Choroid plexus epithelial cell (primary cell): ENCODE measurements at places on chromosomes 2 and 18.

DNA sequence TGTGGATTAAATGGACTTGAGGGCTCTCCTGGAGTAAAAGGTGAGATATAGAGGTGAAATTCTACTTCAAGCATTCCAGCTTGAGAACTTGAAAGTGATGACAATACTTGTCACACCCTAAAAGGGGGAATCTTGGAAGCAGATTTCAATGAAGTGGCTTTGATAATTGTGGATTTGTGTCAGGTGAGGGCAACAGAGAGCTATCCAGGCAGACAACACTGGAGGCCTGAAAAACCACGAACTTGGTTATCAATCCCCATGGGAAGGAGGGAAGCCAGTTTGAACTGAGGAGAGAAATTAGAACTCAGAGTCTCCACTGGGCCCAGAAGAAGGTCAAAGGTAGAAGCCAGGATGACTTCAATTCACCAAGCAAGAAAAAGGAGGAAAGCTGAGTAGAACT, 263.9 kb downstream of the FIGN start:
- peak; percentile 79 for DNase-seq

GRCh38 chr2:176151442-176152287, at the start of gene HOXD4:
HOXD4 (plus strand) TSS chr2:176151550; CDS start chr2:176151634, 84 bp downstream.
- DNase-seq, result no peak

- DNase-seq, result peak; percentile 75
These were observed 84.2 kb upstream of the LAPTM4A start for GRCh38 chr2:20135631-20136050.

- DNase-seq, result no peak
These were observed 86.9 kb upstream of the DTNB start for GRCh38 chr2:25760297-25760696.

DNA sequence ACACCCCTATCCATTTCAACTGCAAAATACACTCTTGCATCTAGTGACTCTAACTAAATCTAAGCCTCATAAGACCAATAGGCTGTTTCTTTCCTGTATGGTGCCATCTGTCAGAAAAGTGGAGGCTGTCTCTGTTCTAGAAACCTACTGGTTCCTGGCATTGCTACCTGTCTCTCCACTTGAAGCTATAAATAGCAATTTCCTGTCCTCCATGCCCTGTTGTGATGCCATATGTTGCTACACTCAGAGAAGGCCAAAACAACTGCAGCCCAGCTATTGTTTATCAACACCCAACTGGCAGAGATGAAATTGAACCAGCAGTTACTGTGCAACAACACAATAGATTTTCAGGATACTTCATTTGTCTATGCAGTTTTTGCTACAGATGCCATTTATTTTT, 1355.1 kb upstream of the SLC39A10 start:
- no peak for DNase-seq

DNA sequence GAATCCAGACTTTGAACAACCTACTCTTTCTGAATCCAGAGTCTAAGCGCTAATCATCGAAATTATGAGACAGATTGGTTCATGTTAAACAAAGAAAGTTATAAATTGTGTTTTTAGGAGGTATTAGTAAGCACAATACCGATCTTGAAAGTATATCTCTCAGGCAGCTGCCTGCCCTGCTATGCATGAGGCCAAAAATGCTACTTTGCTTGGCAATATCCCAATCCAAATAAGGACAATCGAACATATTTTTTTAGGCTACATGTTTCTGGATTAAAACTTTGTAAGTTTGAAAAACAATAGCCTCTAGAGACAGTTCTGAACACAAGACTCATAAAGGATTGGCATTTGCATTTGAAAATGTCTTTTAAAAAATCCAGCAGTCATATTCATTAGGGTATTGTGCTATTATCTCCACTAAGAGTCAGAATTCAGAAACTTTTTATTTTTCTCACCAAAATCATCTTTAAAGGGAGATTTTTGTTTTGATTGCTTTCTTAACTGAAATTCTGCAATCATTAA, 167.1 kb downstream of the PDE1A start:
- DNase-seq, result peak; percentile 85

- DNase-seq, result no peak
These were observed 69.1 kb downstream of the LRRFIP1 start for GRCh38 chr2:237696461-237696860.

DNA sequence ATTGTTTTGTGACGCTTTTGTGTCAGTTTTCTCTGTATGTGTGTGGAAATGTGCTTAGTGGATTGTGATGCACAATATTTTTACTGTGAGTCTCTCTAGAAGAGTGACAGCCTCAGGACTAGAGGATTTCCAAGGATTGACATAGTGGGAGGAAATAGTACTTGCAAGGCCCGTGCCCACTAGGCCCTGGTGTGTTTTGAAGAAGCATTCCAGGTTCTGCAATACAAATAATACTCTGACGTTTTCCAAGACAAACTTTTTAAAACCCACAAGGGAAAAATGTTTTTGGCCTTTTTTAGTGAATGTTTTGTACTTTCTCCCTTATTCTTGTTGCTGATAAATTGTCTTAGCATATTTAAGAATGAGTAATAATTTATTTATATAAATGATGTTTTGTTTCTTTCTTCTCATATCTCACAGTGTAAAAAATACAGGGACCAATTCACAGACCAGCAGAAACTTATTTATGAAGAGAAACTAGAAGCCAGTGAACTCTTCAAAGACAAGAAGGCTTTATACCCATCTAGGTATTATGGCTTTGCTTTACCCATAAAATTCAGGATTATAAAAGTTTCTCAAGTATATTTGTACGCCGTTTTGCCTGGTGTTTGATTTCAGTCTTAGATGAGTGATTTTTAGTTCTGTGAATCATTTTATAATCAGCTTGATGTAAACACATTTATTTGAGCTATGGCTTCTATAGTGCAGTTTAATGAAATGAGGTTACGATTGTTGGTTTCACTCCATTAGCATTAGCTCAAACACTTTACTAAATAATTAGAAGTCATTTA, 165.6 kb downstream of the MYO1B start:
- DNase-seq, result no peak

DNA sequence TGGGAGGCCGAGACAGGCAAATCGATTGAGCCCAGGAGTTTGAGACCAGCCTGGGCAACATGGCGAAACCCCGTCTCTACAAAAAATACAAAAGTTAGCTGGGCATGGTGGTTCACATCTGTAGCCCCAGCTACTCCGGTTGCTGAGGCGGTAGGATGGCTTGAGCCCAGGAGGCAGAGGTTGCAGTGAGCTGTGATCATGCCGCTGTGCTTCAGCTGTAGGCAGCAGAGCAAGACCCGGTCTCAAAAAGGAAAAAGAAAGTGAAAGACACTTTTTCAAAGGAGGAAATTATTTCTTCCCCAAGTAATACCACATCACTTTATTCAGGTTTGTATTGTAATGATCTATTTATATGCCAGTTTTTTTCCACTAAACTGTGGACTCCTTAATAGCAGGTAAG, 35.7 kb upstream of the TAF4B start:
- DNase-seq, result no peak

- DNase-seq, result no peak
These were observed 775.4 kb downstream of the ADCYAP1 start for GRCh38 chr18:1680108-1680507.

DNA sequence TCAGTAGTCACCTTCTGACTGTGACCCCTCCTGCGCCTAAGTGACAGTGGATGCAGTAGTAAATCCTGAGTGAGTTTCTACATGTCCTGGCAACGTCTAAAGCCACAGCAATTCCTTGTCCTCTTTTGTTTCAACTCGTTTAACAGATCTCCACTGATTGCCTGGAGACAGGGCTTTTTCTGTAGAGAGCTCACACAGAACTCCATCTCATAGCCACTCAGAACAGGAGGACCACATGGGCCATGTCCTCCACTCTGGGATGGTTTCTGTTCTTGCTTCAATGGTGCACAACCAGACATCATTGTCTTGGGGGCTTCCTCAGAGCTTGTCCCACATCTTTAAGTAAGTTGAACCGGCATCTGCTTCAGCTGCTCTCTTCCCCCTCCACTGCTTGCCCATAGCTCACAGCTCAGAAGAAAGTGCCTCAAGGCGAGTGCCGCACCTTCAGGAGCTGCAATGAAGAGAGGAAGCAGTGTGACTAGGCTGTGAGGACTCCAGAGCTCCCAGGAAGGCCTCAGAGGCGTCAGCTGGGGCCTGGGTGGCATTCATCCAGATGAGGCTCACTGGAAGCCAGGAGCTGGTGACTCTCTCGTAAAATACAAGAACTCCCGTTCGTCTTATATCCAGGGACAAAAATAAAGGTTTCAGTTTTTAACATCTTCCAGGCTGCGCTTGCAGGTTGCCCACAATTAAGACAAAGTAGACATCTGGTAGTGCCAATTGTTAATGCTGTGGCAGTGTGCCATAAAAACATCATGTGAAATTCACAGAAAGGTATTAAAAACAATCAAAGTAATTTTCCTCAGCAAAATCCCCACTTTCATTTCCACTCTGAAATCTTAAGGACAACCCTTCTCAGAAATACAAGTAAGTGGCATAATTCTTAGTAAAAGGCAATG, 37.3 kb downstream of the ST3GAL5 start:
- DNase-seq, result no peak

- peak; percentile 90 for DNase-seq
These were observed 76.1 kb upstream of the PMAIP1 start for GRCh38 chr18:59823596-59824195.

- DNase-seq, result no peak
These were observed 17.7 kb upstream of the AKAIN1 start for GRCh38 chr18:5214583-5215351.

GRCh38 chr2:126798276-126799140, 100.2 kb upstream of the TEX51 start:
- DNase-seq, result no peak

- DNase-seq, result no peak
These were observed 852.4 kb upstream of the ACVR2A start for GRCh38 chr2:146992466-146992865.

- DNase-seq, result peak; percentile 29
These were observed 308.5 kb upstream of the TFPI start for GRCh38 chr2:187862715-187863114.

DNA sequence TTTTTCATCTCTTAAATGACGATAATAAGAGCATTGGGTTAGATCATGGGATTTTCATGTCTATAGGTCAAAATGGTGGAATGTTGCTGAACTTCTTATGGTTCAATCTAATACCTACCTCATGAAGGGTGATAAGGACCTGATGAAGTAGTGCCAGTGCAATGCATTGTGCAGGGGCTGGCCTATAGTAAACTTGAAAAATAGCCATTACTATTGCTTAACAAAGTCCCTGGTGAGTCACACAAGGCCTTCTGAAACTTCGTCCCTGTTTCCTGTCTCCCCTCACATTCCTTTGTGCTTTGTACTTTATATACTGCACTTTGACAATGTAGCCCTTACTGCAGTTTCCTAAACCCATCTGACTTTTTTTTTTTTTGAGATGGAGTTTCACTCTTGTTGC, 515.9 kb downstream of the SLC4A3 start:
- peak; percentile 70 for DNase-seq

- DNase-seq, result no peak
These were observed 85.7 kb downstream of the HS1BP3 start for GRCh38 chr2:20565101-20565622.

- no peak for DNase-seq
These were observed 15.1 kb upstream of the CCBE1 start for GRCh38 chr18:59712311-59712710.

DNA sequence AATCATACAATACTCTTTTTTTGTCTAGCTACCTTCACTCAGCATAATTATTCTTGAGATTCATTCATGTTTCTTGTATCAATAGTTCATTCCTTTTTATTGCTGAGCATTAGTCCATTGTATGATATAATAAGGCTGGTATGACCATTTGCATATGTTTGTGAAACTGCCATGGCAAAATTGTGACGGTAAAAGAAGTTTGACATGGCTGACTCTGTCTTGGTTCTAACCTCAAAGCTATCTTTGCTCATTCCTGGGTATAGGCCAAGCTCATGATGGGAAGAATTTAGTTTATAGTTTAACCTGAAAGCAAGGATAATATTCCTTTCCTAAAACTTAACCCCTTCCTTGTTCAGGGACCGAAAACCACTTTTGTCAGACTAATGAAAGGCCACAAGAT, 46.4 kb downstream of the COMMD1 start:
- DNase-seq, result peak; percentile 43

DNA sequence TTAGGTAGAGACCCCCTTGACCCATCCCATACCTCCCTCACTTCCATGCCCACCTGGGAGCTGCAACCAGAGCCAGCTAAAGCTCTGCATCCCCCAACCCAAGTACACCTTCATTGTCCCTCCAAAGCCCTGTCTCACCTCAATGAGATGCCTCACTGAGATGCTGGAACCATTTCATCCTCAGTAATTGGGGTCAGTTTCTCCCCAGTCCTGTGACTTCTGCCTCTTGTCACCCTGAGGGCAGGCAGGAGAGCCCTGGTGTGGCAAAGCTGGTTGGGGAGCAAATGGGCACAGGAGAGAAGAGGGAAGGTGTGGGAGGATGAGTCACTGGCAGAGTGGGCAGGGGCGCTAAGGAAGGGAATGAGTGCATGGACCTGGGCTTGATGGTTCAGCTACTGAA, 27.9 kb upstream of the NT5DC4 start:
- no peak for DNase-seq

GRCh38 chr2:157587576-157587975, 41.1 kb downstream of the ACVR1C start:
- no peak for DNase-seq

- no peak for DNase-seq
These were observed 33.3 kb upstream of the SESTD1 start for GRCh38 chr2:179297927-179298326.

DNA sequence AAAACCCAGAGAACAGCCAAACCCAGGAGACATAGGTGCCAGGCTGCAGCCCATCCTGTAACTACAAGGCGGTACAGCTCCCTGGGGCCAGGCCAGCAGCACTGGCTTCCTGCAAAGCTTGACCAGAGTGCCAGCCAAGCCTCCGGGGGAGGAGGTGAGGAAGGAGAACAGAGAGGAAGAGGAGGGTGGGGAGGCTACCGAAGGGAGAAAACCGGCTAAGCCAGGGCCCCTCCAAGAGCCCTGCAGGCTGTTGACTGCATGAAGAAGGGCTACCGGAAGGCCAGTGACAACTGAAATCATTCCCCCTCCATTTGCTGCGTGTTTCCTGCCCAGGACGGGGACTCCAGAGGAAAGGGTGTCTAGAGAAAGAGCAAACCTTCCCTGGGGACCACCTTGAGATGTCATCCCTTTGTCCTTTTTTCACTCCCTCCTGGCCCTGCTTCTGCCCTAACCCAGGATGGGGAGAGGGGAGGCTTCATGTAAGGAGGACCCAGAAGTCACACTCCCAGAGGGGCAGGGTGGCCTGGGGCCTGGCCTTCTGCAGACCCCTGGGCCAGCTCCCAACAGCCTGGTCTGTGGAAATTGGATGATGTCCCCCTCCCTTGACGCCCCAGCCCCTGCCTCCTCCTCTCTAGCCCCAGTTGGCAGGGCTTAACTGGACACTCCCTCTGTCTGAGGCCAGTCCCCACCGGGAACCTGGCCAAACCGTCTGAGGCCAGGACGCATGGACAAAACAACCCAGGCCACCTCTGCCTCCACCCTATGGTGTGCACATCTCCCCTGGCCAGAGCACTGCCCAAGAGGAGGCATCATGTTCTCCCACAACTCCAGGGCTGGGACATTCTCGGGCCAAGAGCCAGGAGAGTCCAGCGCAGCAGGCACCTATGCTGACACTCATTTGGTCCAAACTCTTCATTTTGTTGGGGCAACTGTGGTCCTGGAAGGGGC, 207.8 kb downstream of the CYP26B1 start:
- DNase-seq, result no peak
